Stimulated activated naive CD8-positive, alpha-beta T cell treated with anti-CD3 and anti-CD28 coated beads, Interleukin-15, Interleukin-2, amounts not matched to agents 100 U/mL and 50 U/mL, for 24 hours (primary cell): ENCODE measurements at places on chromosomes 13 and 19.

DNA sequence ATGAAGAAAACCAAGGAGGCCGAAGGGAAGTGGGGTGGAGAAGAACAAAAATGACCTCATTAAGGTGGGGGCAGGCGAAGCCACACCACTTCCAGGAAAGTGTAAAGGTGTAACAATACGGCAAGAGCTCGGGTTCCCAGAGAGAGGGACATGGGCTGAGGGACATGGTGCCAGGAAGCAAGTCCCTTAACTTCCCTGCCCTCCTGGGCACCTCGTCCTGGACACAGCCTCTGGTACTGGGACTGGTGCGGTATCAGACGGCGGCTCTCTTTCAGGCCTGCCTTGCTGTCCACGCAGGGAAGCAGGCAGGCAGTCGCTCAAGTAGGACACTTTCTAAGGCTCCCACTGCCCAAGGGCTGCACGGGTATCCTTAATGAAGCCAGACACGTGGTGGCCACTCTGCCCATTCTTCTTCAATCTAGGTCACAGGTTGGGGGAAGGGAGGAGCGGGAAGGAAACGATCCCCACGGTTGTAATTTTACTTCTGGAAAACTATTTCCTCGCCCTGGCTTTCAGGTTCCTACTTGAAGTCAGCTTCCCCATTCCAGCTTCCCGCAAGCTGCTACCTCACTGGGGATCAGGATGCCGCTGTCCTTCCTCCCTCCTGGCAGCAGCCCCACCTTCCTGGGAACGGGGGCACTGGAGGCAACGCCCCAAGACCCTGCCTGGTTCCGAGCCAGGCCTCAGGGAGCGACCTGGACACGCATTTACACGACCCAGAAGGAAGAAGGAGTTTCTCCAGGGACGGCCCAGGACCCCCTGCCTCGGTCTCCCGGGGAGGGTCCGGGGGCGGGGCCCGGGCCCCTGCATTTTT is 1.2 kb downstream of the AP3D1 start:
- DNase-seq, result no peak

DNA sequence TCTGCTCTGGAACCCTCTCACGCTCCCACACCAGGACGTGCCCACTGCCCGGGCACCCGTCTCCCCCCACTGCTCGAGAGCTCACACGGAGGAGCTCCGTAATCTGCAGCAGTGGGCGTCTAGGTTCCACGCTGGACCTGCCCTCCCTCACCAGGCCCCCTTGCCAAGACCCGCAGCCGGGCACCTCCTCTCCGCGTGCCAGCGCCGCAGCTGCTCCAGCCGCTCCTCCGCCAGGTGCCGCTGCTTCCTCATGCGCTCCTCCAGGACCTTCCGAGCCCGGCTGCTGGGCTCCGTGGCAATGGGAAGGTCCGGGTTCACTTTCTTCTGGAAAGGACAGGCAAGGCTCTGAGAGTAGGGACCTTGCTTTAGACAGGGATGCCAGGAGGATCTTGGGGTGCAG is 35.0 kb upstream of the MATK start:
- DNase-seq, result no peak

DNA sequence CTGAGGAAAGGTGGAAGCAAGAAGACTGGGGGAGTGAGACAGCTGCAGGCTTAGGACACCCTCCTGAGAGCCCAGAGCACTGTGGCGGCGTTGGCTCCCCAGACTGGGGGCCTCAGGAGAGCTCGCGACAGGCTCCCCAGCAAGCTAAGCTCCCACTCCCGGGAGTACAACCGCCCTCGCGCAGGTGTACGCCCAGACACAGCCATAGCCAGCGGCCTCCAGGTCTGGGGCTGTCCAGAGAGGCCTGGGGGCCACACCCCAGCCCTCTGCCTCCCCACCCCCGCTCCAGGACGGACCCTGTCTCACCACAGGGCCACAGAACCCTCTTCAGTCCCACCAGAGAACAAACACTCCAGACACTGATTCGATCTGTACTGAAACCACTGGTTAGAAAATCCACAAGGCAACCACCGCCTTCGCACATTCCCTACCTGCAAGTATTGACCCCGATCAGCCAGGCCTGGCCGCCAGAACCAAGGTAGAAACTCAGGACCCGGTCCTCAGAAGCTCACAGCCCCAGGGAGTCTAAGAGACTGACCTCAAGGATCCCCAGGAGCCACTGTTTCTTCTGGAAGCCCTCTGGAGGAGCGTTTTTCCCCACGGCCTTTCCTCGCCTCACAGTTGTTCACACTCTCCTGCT is 16.3 kb downstream of the ZIC5 start:
- no peak for DNase-seq

- DNase-seq, result no peak
Measured at GRCh38 chr19:50654882-50655281, 5.6 kb downstream of the C19orf81 start.

DNA sequence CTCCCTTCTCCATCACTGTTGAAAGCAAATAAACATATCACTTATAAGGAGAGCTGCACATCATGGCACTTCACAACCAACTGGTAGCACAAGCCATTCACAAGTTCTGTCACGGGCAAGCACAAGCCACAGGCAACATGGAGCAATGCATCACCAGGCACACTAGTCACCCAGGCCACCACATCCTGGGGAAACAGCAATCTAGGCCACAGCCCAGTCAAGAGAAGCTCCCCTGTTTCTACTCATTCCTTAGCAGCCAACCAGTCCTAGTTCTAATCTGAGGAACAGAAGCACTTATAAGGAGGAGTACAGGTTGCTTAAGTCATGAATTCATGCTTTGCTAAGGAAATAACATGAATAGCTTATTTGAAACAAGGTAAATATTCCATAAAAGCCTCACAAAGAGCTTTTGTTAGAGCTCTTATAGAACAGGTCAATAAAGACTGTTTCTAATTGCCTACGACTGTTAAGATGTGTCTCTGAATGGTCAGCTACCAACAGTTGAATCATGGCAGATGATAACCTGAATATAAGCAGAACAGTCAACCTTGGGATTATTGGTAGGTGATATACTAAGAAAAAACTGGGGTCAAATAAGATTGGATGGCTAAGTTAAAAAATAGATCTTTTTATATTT is 169.0 kb downstream of the TBC1D4 start:
- peak; percentile 73 for DNase-seq

DNA sequence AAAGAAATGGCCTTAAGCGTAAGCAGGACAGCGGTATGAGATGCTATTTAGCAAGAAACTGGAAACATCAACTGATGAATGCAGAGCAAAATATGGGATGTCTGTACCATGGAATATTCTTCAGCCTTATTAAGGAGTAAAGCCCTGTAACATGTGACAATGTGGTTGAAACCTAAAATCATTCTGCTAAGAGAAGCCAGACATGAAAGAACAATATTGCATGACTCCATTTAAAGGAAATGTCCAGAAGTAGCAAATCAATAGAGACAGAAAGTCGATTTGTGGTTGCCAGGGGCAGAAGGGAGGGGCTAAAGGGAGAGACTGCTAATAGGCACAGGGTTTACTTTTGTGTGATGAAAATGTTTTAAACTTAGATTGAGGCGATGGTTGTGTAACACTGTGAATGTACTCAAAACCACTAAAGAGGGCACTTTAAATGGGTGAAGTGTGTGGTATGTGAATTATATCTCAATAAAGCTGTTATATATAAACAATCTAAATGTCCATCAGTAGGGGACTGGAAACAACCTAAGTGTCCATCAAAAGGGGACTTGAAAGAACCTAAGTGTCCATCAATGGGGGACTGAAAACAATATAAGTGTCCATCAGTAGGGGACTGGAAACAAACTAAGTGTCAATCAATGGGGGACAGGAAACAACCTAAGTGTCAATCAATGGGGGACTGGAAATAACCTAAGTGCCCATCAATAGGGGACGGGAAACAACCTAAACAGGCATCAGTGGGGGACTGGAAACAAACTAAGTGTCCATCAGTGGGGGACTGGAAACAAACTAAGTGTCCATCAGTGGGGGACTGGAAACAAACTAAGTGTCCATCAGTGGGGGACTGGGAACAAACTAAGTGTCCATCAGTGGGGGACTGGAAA is 45.4 kb downstream of the CCL25 start:
- no peak for DNase-seq

DNA sequence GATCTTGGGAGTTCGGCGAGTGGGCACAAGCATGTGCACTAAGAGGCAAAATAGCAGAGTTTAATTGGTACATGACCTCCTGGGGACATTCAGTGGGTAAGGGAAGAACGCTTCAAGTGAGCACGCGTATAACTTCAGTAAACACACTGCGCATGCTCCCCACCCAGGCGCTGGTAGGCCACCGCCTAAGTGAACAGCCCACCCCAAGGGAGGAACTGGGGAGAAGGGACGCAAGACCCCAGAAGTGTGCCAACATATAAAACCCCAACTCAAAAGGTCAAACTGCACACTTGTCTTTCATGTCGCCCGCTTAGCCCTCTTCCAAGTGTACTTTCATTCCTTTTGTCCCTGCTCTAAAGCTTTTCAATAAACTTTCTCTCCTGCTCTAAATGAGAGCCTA is 10.5 kb upstream of the NTN5 start:
- no peak for DNase-seq

GRCh38 chr19:32471811-32472210 is 66.2 kb downstream of the DPY19L3 start:
- no peak for DNase-seq

GRCh38 chr13:24709186-24709913 is 29.1 kb downstream of the ATP12A start:
- peak; percentile 68 for DNase-seq

- peak; percentile 54 for DNase-seq
Measured at GRCh38 chr13:46728777-46729176, 68.2 kb downstream of the ESD start.

GRCh38 chr13:91369441-91369831 is 21.9 kb downstream of the MIR17HG start:
- peak; percentile 62 for DNase-seq

- no peak for DNase-seq
Measured at GRCh38 chr13:110124201-110124940, 182.6 kb downstream of the COL4A1 start.

- no peak for DNase-seq
Measured at GRCh38 chr19:33606556-33606955, 15.2 kb upstream of the CHST8 start.

DNA sequence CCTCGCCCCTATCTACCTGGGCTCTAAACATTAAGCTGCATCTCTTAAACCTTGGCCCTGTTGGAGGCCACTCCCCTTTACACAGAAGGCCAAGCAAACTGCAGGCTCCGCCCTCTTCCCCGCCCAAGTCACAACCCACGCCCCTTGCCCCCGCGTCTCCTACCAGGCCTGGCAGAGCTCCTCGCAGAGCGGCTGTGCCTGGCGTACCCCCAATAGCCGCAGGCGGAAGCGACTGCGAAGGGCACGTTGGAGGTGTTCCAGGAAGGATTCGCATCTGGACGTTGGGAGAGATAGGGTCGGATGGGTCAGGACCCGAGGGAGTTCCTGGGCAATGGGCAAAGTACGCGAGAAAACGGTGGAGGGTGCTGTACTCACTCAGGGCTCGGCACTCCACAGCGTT is 5.9 kb downstream of the RTBDN start:
- peak; percentile 54 for DNase-seq

GRCh38 chr19:18781885-18782527 is 9.1 kb downstream of the COMP start:
- no peak for DNase-seq

- DNase-seq, result no peak
Measured at GRCh38 chr13:91893040-91893439, 494.6 kb downstream of the GPC5 start.

DNA sequence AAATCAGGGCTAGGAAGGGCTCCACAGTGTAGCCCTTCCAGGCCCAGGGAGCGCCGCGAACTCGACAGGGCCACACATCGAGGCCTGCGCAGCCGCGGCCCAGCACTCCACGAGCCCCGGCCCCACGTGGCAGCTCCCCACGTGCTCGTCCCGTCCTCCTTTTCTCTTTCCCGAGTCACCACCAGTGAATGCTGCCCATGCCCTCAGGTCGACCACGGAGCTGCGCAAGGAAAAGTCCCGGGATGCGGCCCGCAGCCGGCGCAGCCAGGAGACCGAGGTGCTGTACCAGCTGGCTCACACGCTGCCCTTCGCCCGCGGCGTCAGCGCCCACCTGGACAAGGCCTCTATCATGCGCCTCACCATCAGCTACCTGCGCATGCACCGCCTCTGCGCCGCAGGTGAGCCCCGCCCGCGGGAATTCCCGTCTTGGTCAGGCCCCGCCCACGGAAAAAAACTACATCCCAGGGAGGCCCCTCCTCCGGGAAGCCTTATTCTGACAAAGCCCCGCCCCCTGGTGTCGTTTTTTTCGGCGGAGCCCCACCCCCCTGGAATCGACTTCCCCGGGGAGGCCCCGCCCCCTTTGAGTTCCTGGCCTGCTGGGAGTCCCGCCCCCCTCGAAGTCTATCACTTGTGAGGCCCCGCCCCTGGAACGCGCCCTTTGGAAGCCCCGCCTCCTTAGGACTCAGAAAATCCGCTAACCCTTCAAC is 7.0 kb downstream of the HIF3A start:
- no peak for DNase-seq

DNA sequence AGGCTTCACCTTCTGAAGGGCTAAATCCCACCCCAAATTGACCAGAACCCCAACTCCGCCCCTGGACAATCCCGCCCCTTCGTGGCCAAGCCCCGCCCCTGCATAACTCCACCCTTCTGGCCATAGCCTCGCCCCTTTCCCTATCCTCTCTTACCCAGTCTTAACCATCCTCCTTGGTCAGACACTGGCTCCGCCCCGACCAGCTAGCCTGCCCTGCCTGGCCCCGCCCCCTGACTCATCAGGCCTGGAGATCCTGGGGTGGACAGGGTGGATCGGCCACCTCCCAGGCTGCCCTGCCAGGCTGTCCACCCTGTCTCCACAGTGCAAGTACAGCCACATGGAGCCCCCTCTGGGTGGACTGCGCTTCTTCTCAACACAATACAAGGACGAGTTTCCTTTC is 8.0 kb upstream of the ZNF358 start:
- peak; percentile 42 for DNase-seq

DNA sequence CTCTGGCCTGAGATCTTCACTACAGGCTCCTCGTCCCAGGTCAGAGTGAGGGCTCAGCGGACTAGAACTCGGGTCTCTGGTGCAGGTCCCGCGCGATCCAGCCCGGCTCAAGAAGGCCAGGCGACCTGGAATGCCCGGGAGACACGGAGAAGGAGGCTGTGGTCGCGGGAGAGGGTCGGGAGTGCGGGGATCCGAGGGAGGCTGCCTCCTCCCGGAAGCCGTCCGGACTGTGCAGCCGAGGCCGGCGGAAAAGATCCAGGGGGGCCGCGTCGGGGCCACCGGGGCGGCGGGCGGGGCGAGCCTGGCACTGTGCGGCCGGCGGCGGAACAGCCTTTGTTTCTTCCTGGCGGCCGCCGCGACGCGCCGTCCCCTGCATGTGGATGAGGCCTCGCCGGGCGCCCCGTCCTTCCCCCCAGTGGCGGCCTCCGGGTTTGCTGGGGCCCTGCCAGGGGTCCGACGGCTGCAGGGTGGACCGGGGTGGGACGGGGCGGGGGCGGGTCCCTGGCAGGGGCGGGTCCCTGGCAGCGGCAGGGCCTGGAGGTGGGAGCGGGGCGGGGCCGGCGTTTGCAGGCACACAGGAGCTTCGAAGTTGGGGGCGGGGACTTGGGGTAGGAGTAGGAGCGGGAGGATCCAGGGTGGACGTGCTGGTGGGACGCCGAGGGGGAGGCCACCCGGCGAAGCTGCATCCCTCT is 1.0 kb upstream of the SLC7A10 start:
- peak; percentile 18 for DNase-seq

DNA sequence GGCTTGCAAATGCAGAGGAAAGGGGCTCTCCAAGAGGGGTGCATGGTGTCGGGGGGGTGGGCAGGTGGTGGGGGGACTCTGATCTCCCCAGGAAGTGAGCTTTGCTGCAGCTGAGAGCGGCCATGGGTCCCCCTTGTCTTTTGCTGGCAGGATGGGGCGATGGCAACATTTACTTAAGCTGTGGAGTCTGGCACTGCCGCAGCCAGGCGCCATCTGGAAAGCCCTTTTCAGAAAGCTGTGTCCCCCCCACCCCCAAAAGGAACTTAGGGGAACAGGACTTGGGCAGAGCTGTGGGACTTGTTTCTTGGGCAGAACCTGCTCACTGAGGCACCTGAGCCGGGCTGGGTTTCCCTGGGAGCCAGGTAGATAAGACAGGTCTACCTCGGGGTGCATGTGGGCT is 80.7 kb downstream of the ZNF536 start:
- DNase-seq, result no peak
